Inflammatory macrophage (primary cell): ENCODE measurements at places on chromosomes 13 and 19.

- no peak for DNase-seq
These were observed 53.2 kb upstream of the NFIC start for GRCh38 chr19:3313199-3313575.

GRCh38 chr13:74784959-74785358, 650.8 kb upstream of the KLF12 start:
- no peak for DNase-seq

- no peak for DNase-seq
These were observed 1.3 kb downstream of the SLC25A42 start for GRCh38 chr19:19064811-19065745.

DNA sequence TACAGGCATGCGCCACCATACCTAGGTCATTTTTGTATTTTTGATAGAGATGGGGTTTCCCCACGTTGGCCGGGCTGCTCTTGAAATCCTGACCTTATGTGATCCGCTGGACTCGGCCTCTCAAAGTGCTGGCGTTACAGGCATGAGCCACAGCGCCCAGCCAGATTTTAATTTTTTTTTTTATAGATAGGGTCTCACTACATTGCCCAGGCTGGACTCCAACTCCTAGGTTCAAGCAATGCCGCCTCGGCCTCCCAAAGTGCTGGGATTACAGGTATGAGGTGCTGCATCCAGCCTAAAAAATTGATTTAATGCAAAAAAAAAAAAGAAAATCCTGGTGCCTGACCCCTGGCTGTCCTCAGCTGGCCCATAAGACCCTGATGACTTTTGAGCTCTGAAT, 24.9 kb upstream of the CERS4 start:
- DNase-seq: no peak

- peak; percentile 66 for DNase-seq
These were observed 13.6 kb upstream of the GALP start for GRCh38 chr19:56162258-56162657.

- no peak for DNase-seq
These were observed 41.6 kb upstream of the RFC3 start for GRCh38 chr13:33776239-33776881.

- DNase-seq: no peak
These were observed 14.7 kb upstream of the EVI5L start for GRCh38 chr19:7815325-7815724.

- no peak for DNase-seq
These were observed 148.4 kb downstream of the URI1 start for GRCh38 chr19:30090476-30090875.

DNA sequence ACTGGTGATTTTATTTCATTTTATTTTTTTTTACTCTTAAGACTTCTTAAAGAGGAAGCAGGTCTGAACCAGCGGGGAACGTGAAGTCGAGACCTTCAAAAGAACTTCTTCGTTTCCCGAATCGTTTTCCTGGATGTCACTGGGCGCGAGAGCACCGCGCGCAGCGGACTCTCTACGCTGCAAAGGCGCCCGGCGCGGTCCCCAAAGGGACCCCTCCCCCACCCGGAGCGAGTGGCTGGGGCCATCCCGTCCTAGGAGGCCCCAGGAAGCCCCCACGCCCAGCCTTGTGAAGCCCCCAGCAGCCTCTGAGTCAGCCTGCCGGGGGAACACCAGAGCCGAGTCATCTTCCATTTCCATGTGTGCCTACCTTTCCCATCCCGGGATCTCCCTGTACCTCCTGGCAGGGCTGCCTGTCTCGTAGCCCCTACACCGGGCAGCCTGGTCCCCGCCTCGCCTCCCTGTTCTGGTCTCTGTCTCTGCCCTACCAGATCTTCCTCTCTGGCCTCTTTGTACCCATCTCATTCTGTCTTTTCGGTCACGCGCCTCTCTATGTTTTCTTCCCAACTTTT, 608 bp downstream of the CD70 start:
- no peak for DNase-seq

- DNase-seq: no peak
These were observed 90.0 kb downstream of the RNASEH2B start for GRCh38 chr13:50999641-51000040.

DNA sequence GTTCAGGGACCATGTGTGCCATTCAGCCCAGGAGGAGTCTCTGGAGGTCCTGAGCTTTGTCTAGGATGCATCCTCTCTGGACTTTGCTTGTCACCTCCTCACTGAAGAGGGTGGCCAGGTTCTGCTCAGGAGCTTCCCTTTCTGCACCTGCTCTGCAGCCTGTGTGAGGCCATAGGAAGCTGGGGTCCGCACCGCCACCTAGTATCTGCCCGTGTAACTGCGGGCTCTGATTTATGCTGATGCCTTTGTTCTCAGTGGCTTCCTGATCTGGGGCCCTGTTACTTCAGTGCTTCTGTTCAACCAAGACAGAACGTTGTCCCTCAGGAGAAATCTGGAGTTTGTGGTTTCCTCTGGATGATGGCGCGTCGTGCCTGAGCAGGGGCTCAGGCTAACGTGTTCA, 15.5 kb downstream of the ZNF610 start:
- no peak for DNase-seq

DNA sequence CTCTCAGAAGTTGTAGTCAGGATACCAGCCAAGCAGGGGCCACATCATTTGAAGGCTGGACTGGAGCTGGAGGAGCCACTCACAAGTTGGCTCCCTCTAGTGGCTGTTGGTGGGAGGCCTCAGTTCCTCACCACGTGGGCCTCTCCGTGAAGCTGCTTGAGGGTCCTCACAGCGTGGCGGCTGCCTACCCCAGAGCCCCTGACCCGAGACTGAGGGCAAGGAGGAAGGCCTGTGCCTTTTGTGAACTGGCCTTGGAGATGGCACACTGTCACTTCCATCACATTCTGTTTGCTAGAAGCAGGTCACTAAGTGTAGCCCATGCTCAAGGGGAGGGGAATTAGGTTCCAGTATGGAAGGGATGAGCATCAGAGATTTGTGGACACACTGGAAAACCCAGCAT, 14.6 kb downstream of the GNA11 start:
- DNase-seq: peak; percentile 70

DNA sequence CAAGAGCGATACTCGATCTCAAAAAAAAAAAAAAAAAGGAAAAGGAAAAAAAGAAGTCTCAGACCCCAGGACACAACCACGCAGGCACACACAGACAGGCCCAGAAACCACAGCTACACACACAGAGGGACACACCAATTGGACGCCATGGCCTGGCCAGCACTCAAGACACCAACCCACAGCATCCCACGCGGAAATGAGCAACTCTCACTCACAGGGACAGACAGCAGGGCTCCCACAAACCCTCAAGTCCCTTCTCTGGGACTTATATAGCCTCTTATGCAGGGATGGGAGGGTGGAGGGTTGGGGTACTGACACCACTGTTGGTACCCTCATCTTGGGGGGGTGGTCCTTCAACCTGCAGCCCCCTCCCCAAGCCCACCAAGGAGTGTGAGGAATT, 5.9 kb downstream of the NOTCH3 start:
- DNase-seq: peak; percentile 84

GRCh38 chr19:16548956-16549355, 6.7 kb upstream of the CHERP start:
- DNase-seq: no peak

- no peak for DNase-seq
These were observed 118.9 kb downstream of the KL start for GRCh38 chr13:33135097-33135496.

GRCh38 chr13:108650271-108650670, 20.9 kb downstream of the MYO16 start:
- no peak for DNase-seq

- DNase-seq: no peak
These were observed 60.9 kb downstream of the LIG4 start for GRCh38 chr13:108154421-108154858.

GRCh38 chr13:28100150-28101121, at the start of gene FLT3:
TSS of gene FLT3 (minus strand) at chr13:28100576. CDS start at chr13:28100510, 66 bp downstream.
- no peak for DNase-seq

- DNase-seq: no peak
These were observed 1007.2 kb downstream of the PCDH9 start for GRCh38 chr13:66222926-66223325.

DNA sequence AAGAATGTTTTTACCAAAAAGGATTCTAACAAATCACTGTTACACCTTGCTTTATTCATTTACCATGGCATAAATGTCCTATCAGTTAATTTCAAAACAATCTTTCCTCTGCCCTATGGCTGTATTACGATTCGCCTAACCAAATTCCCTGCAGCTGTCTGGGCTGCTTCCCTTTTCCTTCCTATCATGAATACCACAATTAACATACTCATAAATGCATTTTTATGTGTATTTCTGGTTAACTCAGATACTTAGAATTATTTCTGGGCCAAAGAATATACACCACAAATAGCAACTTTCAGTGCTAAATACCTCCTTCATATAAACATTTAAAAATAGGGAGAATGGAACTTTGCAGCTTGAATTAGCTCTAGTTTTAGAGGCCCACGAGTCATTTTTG, 30.4 kb downstream of the ANKRD10 start:
- no peak for DNase-seq

- no peak for DNase-seq
These were observed 28.4 kb downstream of the MBNL2 start for GRCh38 chr13:97250560-97250959.

GRCh38 chr19:30083125-30083681, 141.2 kb downstream of the URI1 start:
- DNase-seq: no peak

- no peak for DNase-seq
These were observed 2.2 kb upstream of the ADM5 start for GRCh38 chr19:49687150-49687549.

DNA sequence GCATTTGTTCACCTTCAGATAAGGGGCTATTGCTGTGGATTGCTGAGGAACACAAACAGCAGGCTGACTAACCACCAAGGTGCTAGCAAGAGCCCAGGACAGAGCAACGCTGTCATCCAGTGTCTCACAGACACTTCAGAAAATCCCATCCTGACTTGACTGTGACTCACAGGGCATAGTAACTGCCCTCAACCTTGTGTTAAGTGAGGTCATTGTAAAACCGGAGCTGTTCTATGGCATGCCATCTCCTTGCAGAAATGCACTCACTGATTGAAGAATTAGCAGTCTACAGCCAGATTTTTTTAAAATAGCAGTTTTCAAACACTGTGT, 51.1 kb downstream of the TNFRSF19 start:
- DNase-seq: peak; percentile 13

GRCh38 chr19:5052515-5052914, 83.6 kb downstream of the KDM4B start:
- DNase-seq: no peak

DNA sequence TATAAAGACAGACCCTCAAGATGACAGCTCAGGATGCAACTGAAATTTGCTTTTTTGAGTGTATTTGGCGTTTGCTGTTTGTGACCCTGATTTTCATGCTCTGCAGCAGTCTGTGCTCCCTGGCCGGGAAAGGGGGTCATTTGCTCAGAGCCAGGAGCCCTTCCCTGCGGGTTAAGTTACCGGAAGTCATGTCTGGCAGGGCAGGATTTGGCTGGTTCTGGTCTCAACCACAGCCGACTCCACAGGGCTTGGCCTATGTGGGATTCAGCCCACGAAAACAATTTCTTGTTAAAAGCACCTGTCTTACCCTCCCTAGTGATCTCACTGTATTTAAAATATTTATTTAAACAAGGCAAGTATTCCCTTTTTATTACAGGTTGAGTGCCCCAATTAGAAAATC, 22.6 kb downstream of the MCF2L start:
- DNase-seq: no peak

GRCh38 chr19:46704379-46705076, 12.4 kb downstream of the PRKD2 start:
- peak; percentile 75 for DNase-seq

DNA sequence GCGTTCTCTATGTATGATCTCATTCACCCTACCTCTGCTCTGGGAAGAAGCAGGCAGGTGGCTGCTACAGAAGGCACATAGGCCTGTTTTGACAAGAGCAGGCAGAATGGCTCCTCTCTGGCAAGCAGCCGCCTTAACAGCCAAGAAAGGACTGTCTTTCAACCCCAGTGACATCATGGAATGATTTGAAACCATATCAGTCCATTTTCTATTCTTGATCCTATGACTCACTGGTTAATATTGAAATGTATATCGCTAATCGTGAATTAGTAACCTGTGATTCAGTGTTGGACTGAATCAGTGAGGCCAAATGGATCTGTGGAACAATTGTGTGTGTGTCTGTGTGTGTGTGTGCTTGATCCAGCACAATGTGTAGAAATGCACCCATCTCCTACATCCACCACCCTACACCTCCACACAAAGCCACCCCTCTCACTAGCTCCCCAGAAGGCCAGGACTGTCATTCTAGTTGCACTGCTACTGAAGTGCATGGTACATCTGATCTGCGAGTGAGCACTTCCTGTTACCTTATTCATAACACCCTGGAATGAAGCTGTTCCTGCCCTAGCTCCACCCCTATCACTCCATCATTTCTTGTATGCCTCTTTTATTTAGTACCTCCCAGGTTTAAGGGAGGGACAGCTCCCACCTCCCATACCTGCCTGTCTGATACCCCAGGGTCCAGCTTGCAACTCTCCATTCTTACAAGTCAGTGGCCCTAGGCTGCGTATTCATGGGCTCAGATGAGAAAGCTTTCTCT, 460.0 kb downstream of the FOXO1 start:
- no peak for DNase-seq

DNA sequence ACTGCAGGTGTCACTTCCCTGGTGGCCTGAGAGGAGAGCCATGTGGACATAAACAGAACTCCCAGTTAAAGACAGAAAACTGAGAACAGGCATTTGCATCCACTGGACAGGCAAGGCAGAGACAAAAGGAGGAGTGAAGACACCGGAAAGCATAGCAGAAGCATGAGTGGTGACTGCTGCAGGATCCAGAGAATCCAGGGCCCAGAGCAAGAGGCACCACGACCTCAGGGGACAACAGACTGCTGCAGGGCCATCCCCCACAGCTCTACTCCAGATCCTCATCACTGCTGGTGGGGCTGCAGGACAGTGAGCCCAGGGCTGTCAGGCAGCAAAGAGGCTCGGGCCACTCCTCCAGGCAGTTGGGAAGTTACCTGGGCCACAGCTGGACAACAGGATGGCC, 14.5 kb upstream of the ISYNA1 start:
- no peak for DNase-seq

- no peak for DNase-seq
These were observed 25.1 kb downstream of the AP1M1 start for GRCh38 chr19:16222806-16223205.

DNA sequence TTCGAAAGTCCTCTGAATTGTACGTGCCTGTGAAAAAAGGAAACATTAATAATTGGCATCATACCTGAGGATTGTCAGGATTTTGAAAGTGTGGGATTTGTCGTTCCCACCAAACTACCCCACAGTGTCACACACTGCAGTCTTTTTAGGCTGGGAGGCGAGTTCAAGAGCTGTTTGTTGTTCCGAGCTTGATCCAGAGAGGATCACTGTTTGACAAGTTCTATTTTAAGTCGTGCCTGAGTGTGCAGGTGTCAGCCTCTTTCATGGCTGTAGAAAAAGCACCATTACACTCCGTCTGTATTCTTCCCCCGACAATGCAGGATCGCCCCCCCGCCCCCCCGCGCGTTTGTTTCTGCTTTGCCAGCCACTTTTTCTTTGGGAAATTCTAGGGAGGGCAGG, 635 bp upstream of the NBEA start:
- no peak for DNase-seq

GRCh38 chr19:40279761-40280607, 5.2 kb downstream of the AKT2 start:
- DNase-seq: peak; percentile 43

- no peak for DNase-seq
These were observed 396.7 kb downstream of the RFC3 start for GRCh38 chr13:34214686-34215085.

- no peak for DNase-seq
These were observed 162.9 kb upstream of the NBEA start for GRCh38 chr13:34779171-34779570.

- DNase-seq: no peak
These were observed 6.2 kb upstream of the PTBP1 start for GRCh38 chr19:791007-791566.
